ENCODE measurements at places on chromosomes 7 and 10.

- DNase-seq: no peak
Observed at GRCh38 chr10:98943681-98944080, 292.0 kb downstream of the HPSE2 start.

DNA sequence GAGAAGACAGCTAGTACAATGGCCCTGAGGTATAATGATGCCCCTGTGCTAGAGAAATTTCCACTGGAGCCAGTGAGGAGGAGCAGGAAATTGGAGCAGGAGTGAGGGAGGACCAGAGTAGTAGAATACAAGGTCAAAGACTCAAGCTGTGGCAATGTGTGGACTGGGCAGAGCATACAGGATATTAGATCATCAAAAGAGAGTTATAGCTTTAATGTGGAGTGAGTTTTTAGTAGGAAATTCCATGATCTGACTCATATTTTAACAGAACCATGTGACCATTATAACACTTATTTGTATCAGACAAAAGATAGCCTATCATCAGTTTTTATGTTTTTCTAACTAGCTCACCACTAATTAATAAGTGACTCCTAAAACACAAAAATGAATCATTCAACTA lies 154.1 kb downstream of the DGKB start:
- DNase-seq: no peak

DNA sequence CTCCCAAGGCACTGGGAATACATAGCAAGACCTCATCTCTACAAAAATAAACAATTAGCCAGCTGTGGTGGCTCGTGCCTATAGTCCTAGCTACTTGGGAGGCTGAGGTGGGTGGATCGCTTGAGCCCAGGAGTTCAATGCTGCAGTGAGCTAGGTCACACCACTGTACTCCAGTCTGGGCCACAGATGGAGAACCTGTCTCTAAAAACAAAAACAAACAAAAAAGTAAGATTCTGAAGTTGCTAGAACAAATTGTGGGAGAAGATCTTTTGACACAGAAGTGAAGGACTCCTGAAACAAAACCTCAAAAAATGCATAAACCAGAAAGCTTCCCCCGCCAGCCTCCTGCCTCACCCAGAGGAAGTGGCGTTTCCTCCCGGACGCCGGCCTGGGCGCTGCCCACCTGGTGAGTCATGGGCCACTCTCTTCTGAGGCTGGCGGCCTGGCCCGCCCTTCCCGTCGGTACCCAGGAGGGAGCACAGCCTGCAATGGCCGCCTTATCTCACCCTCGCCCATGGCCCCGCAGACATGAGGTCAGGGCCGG lies 25.4 kb upstream of the ELN start:
- DNase-seq: no peak

GRCh38 chr7:141550386-141551093 lies 670 bp upstream of the AGK start:
- DNase-seq: peak; percentile 13

GRCh38 chr7:25134358-25135010 lies 9.4 kb upstream of the CYCS start:
- DNase-seq: no peak

DNA sequence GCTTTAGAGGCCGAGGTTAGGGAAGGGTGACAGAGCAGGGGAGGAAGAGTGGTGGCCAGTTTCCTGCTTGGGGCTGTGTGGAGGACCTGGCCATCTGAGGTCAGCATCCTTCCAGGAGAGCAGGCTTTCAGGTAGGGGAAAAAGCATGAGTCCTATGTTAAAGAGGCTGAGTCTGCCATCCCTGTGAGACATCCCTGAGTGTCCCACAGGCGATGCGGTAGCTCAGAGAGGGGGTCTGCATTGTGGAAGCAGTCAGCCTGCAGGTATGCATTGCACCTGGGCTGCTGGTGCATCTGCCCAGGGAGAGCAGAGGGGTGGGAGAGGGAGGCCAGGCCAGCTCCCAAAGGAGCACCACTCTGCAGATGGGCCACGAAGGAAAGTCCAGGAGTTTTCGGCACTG lies 282.1 kb upstream of the ZNF32 start:
- no peak for DNase-seq

- no peak for DNase-seq
Observed at GRCh38 chr7:101124376-101125056, 2.4 kb upstream of the SERPINE1 start.

- no peak for DNase-seq
Observed at GRCh38 chr10:123636598-123637325, 29.4 kb upstream of the GPR26 start.

DNA sequence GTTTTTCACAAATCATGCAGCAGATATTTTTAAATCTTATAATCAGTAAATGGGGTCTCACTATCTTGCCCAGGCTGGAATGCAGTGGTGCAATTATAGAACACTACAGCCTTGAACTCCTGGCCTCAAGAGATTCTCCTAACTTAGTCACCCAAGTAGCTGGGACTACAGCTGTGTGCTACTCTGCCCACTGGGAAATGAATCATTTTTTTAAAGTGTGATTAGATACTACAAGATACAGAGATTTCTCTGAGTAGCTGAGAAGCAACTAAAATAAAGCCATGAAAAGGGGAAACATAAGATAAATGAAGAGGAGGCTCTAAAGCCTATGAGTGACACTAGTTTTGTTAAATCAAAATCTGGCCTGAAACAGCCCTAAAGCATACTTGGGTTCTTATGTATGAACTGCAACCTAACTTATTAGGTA lies 119.7 kb downstream of the JMJD1C start:
- no peak for DNase-seq

DNA sequence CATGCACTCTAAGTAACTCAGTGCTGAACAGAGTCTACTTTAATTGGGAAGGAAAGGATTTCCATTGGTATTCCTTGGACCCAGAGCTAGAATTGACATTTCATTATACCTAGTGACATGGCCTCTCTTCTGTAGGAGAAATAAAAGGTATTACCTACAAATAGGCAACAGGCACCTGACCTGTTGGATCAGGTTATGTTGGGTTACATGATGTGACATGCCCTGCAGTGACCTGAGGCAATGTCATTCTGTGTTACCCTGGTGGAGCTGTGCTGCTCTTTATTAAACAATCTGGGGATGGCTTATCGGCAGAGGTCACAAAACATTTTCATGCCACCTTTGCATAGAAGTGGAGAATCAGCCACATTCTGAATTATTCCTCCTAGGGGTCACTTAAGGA lies 427.7 kb downstream of the MDFIC start:
- DNase-seq: no peak

DNA sequence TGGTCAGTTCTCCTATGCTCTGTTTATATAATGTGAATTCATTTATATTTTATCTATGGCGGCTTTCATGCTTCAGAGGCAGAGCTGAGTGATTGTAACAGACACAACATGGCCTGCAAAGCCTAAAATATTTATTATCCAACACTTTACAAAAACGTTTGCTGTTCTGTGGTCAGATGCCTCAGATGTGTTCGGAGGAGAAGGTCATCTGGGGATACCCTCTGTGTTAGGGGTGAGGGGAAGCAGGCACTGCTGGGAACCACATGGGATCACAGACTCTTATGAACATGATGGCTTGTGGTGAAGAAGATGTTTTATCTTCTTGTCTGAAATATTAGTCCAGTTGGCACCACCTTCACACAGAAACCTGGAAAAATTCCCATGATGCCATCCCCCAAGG lies 203.4 kb downstream of the PHTF2 start:
- DNase-seq: no peak

- no peak for DNase-seq
Observed at GRCh38 chr10:112799726-112800510, 150.1 kb upstream of the TCF7L2 start.

DNA sequence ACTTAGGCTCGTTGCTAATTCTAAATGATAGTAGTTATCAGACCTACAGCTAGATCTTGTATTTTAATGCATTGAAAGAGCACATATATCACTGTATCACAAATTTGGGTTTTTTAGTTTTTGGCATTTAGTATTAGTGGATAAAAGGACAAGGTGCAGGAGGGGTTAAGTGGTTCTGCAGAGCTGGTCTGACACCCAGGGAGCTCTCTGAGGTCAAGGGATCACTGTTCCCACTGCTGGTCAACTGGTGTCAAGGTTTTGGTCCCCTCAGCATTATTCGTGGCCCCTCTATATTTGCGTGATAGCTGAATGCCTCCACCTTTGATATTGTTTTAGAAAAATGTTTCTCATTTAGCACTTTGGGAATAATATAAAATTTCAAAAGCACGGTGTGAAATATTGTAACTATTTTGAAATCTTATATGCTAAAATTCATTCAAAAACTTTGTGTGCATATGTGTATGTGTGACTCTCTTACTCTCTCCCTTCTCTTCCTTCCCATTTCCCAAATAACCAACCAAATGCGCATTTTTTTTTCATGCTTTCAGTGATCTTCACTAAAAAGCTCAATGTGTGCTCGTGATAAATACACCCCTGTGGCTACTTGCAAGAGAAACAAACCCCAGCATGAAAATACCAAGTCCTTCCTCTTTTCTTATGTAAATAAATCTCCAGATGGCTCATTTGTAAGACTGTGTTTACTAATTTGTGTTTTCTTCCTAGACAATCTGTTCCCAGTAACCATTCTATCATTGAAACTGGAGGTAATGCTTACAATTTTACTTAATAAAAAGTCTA lies 309.2 kb downstream of the FGFR2 start:
- no peak for DNase-seq

DNA sequence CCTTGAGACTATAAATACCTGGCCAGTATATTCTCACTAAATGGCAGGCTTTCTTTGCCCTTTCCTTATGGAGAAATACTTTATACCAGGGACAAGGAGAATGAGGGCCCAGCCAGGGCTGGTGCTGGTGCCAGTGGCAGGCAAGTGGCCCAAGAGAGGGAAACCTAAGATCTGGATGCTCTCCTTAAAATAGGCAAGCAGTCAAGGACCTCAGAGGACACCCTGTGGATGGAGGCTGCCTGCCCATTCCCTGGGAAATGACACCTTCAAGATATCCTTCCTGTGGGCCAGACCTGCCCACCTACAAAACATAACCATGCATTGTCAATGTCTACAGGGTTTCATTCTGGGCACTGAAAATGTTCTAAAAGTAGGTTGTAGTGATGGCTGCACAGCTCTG lies 29.1 kb downstream of the POLR3A start:
- DNase-seq: no peak

GRCh38 chr10:116521424-116522290 lies 24.1 kb upstream of the PNLIP start:
- peak; percentile 43 for DNase-seq

GRCh38 chr10:33334805-33335550 lies 511 bp upstream of the NRP1 start:
- peak; percentile 32 for DNase-seq

DNA sequence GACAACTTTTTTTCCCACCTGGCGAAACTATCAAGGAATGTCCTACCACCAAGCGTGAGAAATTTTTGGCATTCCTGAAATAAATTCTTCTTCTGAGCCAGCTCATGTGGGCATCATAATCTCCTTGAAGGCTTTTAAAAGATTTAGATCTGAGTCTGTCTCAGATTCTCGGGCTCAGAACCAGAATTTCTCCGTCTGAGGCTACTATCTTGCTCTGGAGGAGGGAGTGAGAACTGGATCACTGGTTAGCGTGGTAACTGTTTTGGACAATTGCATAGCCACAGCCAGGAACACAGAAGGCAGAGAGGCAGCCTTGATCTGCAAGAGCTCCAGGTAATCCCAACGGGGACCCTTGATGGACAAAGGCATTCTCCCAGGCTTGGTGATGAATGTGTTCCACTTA lies 1.0 kb upstream of the PLAC9 start:
- no peak for DNase-seq

GRCh38 chr7:15352421-15353206 lies 209.2 kb downstream of the AGMO start:
- DNase-seq: no peak

- DNase-seq: no peak
Observed at GRCh38 chr7:50782375-50783208, at the start of gene GRB10. GRB10 (minus strand) TSS chr7:50782896; CDS start chr7:50732322, 50,574 bp downstream.

- no peak for DNase-seq
Observed at GRCh38 chr10:106816318-106817085, 348.0 kb downstream of the SORCS1 start.

GRCh38 chr10:131312478-131312836 lies 936 bp upstream of the TCERG1L start:
- peak; percentile 90 for DNase-seq

- DNase-seq: no peak
Observed at GRCh38 chr10:12337453-12338372, 11.6 kb upstream of the CAMK1D start.

- DNase-seq: no peak
Observed at GRCh38 chr10:69894156-69894555, 92.5 kb downstream of the COL13A1 start.

- no peak for DNase-seq
Observed at GRCh38 chr10:68032113-68032512, 43.0 kb downstream of the HERC4 start.

DNA sequence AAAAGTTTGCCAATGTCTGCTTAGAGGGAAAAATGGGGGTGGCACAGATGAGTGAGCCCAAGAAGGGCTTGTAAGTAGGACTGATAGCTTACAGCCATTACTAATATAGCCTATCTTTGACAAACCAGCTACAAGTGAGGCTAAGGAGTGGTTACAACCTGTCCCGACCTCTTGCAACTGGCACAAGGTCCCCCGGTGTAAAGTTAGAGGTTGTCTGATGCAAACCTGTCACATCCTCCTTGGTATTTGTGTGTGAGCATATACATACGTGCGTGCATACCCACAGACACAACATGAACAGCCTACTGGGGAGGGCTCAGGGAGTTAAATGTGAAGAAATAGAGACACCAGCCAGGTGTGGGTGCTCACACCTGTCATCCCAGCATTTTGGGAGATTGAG lies 14.6 kb downstream of the ADAP1 start:
- DNase-seq: no peak

DNA sequence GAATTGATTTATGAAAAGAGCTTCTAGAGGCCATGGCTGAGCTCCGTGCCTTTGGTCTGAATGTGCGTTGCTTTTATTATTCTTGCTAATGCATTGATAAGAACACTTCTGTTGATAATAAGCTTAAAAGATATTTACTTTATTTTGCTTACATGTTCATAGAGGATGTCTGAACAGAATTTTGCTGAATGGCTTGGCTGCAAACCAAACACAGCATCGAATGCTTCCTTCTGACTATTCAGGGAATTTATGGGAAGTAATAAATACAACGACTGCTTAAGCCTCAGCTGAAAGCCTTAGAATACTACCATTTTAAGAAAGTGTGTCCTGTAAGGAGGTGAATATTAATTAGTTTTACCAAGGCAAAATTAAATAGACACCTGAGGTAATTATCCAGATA lies 643.5 kb upstream of the POT1 start:
- DNase-seq: no peak

- DNase-seq: no peak
Observed at GRCh38 chr7:137935884-137936508, 65.9 kb downstream of the CREB3L2 start.
